ENCODE measurements at places on chromosomes 6 and 20.

DNA sequence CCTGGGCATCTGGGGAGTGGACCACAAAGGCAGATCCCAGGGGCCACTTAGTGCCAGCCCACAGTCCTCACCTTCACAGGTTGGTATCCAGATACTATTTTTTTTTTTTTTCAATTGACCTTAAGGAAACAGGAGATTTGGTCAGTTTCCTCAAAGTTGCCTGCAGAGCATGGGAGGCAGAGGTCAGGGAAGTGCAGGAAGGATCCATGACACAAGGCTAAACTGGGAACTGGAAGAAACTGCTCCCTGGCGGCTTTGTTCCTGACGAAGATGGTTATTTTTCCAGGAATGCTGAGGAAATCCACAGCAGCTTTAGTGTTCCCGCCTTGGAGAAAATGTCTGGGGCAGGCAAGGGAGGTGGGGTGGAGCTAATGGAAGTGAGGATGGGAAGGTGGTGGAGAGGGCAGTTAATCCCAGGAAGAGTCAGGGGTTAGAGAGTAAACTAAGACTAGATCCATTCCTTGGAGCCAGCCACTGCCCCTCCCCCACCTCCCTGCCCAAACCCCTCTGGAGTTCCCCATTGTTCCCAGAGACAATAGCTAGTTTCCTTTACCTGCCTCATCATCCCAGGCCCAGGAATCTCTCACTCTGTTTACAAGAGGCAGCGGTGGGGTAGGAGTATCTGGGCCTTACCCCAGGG lies 14.3 kb upstream of the MYMX start:
- no peak for DNase-seq

DNA sequence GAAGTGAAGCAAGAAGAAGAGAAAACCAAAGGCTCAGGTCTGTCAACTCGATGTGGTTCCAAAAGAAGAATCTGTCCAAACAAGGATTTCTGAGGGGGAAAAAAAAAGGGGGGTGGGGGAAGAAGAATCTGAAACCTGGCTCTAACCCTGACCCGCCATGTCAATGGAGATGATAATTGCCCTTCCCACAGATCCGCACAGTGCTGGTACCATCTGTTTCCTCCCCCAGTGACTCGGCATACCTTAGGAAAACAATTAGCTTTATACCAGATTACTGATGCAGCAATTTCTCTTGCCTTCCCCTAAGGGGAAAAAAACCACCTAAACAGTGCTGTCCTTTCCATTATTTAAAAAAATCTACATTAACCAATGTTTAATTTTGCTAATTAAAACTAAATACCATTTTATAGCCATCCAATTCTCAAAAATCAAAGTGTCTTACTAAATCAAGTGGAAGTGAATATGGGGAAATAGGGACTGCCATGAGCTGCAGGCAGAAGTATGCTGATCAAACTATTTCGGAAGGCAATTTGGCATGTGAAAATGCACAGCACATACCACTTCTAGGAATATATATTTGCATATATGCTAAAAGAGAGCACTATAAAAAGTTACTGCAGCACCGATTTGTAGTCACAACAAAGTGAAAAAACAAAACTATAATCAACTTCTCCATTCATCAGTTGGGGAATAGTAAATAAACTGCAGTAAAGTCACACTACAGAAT lies 46.8 kb downstream of the MAP7 start:
- DNase-seq: no peak

DNA sequence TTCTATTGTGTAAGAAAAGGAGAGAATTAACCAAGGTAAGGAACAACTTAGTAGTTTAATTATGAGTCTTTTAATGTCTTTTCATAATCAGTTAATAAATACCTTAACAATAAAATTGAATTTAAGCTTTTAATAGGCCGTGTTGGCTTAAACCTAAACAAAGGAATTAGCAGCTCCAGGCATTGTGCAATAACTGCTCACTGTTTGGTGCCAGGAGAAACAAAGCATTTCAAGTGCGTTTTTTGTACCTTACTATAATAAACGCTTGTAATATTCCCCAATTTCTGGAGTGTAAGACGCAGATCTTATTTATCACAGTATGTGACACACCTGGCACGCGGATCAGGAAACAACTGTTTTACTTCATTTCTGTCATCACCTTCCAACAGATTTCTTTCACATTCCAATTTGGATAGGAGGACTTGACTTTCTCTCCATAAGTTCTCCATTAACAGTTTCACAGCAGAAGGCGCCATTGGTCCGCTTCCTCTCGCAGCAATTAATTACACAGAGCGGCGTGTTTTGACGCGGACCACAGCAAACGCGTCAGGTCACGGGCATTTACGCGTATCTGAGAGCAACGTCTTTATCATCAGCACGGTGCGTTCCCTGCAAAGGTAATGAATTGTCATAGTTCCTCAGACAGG lies 335.8 kb upstream of the NT5E start:
- no peak for DNase-seq

DNA sequence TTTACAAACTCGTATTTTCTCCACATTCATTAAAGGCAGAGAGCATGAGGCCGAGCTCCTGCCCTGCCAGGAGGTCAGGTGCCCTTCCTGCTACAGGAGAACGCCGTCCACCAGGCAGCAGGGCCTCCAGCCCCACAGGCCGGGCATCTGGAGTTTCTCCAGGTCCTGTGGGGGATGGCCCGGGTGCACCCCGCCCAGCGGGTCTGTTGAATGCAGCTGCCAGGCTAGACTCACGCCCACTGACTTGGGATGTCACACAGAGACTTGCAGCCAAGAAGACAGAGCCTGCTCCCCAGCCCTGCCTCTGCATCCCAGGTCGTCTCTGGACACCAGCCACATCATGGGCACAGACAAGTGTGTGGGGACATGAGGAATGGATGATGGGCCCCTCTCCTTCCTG lies 376.4 kb downstream of the CDH4 start:
- DNase-seq: no peak

DNA sequence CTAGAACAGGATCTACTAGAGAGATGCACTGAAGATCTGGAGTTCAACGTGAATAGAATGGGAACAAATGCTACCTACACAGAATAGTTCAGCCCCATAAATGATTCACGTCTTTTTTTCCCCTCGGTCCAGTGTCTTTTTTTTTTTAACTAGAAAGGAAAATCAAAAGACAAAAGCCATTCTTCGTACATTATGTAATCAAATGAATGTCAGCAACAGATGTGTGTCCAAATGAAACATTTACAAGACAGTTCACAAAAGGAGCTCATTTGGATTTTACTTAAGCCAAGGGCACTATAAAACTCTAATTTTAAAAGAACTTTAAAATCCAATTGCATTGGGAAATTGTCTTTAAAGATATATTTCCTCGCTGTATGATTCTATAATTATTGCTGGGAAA lies 42.4 kb downstream of the FAM184A start:
- no peak for DNase-seq

DNA sequence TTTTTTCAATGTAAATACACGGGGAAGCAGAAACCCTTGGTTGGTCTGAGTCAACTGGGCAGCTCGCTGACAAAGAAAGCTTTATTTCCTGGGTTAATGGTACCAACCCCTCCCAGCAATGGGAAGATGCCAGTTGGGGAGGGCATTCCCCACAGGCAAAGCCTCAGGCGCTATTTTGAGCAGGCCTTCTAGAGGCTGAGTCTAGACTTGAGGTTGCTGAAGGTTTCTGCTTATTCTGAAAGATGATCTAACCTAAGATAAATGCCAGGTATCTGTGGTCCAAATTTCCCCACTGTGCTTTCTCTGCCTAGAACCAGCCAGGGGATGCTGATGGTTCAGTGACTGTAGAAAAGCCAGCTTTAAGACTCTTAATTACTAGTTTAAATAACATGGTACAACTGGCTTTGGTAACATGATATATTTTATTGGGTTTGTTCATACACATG lies 172.5 kb upstream of the JARID2 start:
- DNase-seq: no peak

DNA sequence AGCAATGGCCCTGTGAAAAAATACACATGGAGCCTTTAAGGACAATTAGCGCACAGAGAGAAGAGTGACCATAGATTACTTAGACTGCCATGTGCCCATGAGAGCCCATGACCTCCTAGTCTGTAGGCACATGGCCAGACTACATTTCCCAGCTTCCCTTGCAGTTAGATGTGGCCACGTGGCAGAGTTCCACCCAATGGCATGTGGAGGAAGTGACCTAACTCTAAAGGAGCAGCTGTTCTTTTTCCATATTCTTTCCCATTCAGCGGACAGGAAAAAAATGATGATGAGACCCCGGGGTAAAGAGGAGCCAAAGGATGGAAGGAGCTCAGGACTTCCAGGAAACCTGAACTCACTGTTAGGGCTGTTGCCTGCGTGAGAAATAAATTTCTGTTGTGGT lies 116.6 kb downstream of the CBLN4 start:
- no peak for DNase-seq

DNA sequence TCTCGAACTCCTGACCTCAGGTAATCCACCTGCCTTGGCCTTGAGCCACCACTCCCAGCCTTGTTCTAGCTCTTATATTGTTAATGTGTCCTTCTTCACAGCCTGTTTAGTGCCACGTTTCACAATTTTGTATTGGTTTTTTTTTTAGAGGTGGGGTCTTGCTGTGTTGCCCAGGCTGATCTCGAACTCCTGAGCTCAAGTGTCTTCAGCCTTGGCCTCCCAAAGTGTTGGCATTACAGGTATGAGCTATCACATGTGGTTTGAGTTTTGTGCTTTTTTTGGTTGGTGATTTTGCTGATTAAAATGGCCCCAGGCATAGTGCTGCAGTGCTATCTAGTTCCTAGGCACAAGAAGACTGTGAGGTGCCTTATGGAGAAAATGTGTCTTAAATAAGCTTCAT lies 5.9 kb upstream of the CSTL1 start:
- no peak for DNase-seq

GRCh38 chr6:45447716-45448115 lies 70.0 kb upstream of the SUPT3H start:
- no peak for DNase-seq

DNA sequence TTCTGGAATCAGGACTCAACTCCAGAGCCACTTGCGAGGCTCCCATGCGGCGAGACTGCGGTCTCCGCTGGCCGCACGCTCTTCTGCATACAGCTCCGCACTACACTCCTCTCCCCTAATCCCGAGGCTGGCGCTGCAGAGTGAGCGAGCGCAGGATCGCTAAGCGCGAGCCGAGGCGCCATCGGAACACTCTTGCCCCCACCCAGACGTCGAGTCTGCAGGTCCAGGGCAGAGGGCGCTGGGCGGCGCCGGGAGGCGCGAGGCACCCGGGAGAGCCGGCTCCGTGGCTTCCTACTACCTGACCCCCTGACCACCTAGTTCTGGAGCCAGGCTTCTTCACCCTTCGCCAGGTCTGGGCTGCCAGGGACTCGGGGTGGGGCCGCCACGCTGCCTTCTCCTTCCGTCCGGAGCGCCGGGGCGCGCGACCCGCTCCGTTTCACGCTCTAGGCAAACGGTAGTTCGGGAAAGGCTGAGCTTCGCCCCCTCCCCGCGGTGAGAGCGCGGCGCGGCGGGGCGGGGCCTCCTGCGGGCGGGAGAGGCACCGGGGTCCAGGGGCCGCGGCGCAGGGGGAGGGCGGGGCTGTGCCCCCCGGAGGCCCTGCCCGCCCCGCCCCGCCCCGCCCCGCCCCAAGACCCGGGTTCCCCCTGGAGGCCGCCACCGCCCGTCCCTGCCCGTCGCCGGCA lies 5.4 kb upstream of the TUBB2A start:
- DNase-seq: peak; percentile 59

- DNase-seq: no peak
These were observed 132.9 kb upstream of the MYLIP start for GRCh38 chr6:15996030-15996429.

DNA sequence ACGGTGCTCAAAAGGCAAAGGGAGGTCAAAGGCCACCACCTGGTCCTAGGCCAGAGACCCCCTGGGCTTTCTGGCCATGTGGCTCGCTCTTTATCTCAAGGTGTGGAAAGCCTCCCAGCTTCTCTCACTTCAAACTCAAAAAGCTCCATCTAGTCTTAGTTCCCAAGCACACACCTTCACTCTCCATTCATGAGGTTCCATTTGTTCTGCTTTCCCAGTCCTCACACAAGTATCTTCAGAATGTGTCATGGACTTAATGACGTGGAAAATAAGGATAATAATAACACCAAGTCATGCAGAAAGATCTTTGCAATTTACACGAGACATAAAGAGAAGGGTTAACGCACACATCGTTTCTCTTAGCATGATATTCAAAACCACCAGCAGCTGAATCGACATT lies 219.3 kb downstream of the GMDS start:
- DNase-seq: no peak

DNA sequence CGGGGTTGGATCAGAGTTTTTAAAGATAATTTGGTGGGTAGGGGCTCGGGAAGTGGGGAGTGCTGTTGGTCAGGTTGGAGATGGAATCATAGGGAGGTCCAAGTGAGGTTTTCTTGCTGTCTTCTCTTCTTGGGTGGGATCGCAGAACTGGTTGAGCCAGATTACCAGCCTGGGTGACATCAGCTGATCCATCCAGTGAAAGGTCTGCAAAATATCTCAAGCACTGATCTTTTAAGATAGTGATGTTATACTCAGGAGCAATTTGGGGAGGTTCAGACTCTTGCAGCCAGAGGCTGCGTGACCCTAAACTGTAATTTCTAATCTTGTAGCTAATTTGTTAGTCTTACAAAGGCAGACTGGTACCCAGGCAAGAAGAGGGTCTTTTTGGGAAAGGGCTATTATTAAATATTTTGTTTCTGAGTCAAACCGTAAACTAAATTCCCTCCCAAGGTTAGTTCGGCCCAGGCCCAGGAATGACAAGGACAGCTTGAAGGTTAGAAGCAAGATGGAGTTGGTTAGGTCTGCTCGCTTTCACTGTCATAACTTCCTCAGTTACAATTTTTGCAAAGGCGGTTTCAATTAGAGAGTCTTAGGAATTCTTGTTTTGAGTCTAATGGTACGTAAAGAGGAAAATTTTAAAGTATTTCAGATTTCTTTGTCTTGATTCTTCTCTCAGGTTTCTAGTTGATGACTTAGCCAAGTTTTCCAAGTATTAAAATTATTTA lies 53.1 kb downstream of the SCAF8 start:
- no peak for DNase-seq

GRCh38 chr6:50543666-50544065 lies 169.7 kb upstream of the TFAP2D start:
- no peak for DNase-seq

DNA sequence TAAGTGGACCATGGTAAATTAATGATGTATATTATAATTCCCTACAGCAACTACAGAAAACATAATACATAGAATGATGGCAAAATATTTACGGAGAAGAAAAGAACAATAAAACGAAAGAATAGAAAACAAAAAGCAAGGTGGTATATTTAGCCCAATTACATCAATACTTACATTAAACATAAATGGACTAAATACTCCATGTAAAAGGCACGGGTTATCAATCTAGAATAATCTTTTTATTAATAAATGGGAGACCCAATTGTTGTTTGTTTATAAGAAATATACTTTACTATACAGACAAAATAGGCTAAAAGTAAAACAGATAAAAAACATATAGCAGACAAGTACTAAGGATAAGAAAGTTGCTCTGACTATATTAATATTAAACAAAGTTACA lies 137.2 kb downstream of the TASP1 start:
- DNase-seq: no peak

- peak; percentile 44 for DNase-seq
These were observed 670 bp upstream of the COL11A2 start for GRCh38 chr6:33192671-33193602.
